ENCODE measurements at places on chromosomes 7 and 10.

DNA sequence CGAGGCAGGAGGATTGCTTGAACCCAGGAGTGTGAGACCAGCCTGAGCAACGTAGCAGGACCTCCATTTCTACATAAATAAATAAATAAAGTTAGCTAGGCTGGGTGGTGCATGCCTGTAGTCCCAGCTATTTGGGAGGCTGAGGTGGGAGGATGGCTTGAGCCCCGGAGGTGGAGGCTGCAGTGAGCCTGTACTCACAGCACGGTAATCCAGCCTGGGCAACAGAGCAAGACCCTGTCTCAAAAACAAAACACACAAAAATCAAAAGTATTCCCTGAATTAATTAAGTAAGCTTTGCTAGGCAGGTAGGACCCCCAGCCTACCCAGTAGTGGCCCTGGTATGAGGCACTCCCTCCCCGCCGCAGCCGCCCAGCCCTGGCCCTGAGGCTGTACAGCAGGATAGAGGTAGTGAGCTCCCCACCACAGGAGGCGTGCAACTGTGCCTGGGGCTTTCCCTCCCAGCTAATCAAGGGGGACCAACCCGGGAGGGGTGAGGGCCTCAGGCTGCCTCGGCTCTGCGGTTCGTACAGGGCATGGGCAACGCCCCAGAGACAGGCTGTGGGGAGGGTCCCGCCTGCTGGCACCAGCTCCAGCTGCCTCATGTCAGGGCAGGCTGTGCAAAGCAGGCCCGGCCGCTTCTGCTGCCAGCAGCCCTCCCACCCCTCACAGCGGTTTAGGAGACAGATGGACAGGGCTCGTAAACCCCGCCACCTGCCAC, 1.0 kb upstream of the CYP2W1 start:
- no peak for DNase-seq

DNA sequence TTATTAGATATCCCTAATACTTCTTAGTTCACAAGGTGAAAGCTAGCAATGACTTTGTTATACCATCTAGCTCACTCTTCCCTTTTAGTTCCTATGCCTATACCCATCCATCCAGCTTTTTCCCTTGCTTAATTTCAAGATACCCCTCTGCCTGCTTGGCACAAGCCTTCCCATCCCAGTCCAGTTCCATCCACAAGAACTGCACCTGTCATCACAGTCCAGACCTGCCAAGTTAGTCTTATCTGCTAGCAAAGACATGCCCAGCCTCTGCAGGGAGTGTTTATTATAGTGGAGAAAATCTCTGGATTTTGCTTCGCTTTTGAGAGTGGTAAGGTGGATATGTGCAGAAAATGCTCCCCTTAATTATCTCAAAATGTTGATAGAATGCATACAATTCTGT, 158.2 kb downstream of the ST7 start:
- DNase-seq = no peak

DNA sequence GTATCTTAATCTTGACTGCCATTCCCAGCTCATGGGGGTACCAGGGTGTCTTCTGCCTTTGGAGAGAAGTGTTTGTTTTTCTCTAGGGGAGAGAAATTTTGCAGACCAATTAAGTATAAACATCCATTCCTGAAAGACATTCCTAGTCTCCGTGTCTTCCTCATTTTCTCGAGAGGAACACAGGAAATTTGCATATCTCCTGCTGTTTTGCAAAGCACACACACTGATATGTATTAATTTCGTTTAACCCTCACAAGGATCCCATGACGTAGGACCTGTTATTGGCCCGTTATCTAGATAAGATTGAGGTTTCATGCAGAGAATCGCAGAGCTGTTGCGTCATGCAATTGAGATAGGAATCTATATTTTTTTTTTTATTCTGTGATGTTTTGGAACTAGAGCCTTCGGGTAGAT, 944 bp downstream of the RHBDD2 start:
- no peak for DNase-seq

- DNase-seq = no peak
Observed at GRCh38 chr10:130246113-130246512, 109.9 kb downstream of the GLRX3 start.

GRCh38 chr10:31584876-31585275, 265.9 kb downstream of the ZEB1 start:
- DNase-seq = no peak

- DNase-seq = no peak
Observed at GRCh38 chr10:98224509-98224908, 43.5 kb downstream of the LOXL4 start.

DNA sequence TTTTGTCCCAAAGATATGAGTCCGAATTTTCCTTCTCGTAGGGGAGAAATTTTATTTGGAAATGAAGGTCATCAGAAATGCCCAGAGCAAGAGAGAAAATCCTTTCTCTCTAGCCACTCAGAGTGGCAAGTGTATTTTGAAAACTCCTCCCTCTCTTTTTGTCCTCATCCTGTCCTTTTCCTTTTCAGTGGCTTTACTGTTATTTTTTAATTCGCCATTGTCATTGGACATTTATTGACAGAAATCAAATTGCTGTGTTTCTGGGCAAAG, 39.6 kb downstream of the TET1 start:
- no peak for DNase-seq

DNA sequence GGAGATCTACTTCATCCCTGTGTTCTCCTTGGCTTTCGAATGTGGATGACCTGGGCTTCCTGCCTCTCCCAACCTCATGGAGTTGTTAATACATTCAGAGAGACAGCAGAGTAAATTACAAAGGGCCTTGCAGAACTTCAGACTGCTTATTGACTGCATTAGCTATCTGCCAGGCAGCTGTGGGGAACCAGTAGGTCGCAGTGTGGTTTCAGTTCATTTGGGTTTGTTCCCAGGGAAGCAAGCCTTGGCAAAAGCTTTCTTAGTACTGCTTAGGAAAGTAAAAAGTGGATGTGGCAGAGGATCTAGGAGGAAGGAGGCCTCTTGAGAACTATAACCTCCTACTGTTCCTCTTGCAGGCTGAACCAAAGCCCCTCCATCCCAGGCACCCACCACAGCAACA, 9.2 kb downstream of the NPFFR1 start:
- DNase-seq = no peak

DNA sequence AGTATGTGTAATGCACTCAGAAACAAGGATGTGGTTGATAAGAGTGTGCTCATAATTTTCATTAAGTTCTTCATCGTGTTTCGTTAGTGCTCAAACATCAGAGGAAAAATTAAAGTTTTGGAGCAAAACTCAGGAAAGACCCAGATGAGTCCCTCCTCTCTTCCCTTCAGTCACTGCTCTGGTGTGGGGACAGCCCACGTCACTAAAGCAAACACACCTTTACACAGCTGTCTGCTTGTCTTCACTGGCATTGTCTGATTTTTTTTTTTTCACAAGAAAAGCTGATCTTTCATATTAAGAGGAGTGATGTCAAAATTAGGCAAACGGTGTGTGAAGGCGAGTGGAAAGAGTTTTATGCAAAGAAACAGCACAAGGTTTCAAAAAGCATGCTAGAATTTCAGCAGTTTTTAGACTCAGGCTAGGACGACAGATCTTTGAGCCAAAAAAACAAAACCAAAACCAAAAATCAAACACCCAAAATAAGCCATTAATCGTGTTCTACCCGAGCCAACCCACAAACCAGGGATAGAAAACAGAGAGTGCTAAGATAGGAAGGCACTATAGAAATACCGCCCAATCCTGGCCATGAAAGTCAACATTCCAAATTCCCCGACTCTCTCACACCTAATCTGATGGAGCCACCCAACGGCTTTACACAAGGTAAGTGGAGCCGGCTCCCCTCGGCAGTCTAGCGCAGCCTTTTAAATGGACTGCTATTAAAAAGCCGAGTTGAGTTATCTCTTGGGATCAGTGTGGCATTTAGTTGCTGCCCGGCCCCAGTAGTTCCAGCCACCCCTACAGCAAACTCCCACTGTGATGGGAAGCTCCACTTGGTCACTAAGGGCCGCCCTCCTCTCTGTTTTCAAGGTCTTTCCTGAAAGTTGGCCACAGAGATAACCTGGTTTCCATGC, 27.9 kb upstream of the GATA3 start:
- no peak for DNase-seq

GRCh38 chr10:95266674-95267095, 24.1 kb downstream of the PDLIM1 start:
- DNase-seq = no peak

DNA sequence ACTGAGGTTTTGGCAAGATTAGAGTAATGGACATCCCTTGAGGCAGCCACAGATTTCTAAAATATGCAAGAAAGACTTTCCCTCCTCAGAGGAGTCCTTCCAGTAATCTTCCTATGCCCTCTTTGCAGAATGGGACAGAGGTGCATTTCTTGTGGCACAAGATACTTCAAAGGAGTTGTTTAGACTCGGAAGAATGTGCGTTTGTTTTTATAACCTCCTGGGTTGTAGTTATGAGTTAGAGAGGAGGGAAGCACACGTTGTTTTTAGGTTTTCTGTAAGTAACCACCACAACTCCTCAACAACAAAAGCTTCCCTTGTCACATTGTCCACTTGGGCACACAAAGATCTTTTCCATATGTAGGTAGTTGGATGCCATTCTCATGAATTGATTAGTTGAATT, 78.1 kb upstream of the GLI3 start:
- DNase-seq = no peak

GRCh38 chr10:92847202-92847864, 987 bp upstream of the EXOC6 start:
- DNase-seq = no peak

- DNase-seq = no peak
Observed at GRCh38 chr7:130972201-130972600, 238.2 kb upstream of the KLF14 start.

GRCh38 chr7:106978425-106979420, 65.8 kb upstream of the PRKAR2B start:
- no peak for DNase-seq

DNA sequence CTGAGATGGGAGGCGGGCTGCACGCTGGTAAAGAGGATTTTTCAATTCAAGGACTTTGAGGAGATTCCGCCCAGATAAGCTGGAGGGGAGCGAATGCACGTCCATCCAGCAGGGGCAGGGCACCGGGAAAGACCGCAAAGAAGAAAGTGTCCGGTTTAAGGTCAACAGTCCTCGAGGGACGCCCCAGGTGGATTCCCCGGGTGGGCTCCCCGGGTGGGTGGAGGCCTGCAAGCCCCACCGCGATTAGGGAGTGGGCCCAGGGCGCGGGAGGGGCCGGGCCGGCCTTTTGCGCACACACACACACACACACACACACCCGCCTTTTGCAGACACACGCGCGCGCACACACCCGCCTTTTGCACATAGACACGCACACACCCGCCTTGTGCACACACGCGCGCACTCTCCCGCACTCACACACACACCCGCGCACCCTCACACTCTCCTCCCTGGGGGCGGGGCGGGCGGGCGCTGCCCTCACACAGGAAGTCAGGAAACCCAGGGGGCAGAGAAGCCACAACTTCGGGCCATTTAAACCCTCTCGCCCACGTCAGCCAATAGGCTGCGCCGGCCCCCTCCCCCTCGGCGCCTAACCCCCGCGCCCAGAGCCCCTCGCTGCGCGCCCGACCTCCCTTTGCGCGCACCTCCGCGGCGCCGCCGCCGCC, 615 bp downstream of the ARHGAP12 start:
- peak; percentile 44 for DNase-seq

DNA sequence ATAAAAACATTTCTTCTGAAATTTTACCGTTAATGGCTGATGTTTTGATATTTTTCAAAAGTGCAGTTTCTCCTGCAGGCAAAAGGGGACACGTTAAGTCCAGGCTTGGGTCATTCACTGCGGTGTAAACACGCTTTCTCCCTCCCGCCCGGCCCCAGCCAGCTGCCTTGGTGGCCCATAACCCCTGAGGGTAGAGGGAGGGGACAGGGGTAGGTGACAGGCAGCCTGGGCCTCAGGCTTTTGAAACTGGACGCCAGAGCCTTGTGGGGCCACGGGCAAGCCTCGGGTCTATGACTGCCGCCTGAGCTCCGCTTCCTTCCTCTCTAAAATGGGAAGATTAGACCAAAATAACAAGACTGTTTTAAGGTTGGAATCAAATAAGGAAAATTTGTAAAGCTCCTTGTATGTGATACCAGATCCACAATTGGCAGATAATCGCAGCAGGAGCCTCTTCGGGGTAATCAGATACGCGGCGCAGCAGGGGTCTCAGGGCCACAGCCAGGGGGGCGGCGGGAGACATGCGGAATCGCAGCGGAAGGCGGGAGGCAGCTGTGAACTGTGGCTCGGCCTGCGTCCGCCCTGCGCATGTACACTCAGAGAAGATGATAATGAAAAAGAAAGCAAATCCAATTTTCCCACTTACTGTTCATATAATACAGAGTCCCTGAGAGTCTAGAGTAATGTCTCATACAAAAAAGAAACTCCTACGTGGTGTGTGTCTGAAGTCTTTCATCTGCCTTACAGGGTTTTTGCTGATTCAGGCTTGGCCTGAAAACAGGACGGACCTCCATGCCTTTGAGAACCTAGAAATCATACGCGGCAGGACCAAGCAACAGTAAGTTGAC, 138.3 kb downstream of the EGFR start:
- no peak for DNase-seq

DNA sequence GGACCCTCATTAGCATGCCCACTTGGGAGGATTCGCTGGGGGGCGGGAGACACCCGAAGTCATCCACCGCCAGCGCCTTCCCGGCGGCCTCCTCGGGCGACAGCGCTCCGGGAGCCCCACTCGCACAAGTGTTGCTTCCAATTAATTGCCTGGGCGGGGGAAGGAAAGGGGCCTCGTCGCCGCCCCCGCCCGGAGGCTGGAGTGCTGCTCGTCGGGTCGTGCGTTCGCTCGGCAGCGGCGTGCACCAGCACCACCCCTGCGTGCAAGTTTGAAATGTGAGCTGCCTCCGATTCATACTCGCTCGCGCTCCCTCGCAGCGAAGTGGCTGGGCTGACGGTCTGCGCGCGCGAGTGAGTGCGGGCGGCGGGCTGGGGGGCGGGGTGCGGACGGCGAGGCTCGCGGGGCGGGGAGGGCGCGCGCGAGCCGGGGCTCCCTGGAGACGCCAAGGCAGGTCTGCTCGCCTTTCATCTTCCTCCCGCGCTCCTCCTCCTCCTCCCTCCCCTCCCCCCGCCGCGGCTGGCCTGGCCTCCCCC, 104.6 kb upstream of the PPIF start:
- peak; percentile 70 for DNase-seq

GRCh38 chr7:95993380-95993779, 221.0 kb downstream of the DYNC1I1 start:
- DNase-seq = no peak

GRCh38 chr10:14487488-14487883, 156.8 kb upstream of the FRMD4A start:
- DNase-seq = no peak

GRCh38 chr7:158949359-158949758, 93.0 kb downstream of the DYNC2I1 start:
- no peak for DNase-seq

DNA sequence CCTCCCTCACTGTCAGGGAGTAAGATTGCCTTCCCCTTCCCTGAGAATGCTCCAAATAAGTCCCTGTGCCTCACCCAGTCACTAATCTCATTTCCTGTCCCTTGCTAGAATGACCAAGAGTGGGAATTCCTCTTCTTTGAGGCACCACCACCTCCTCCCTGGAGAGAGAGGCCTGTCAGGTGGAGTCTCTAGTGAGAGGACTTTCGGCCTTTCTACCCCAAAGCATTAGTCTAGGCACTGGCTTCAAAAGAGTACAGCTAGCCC, 145.0 kb downstream of the PTPN20 start:
- DNase-seq = no peak

- DNase-seq = no peak
Observed at GRCh38 chr10:24136070-24136469, 72.9 kb upstream of the KIAA1217 start.

Measured in activated CD4-positive, alpha-beta T cell treated with anti-CD3 and anti-CD28 coated beads, Interleukin-2, amount 50 U/mL, for 48 hours (primary cell).